ENCODE measurements at places on chromosomes 1 and 21.
A peak's percentile ranks its signal among the peaks of the same experiment; 100 is the strongest.

- DNase-seq = no peak
- H3K36me3 ChIP-seq = peaks cover 25% of the 10 kb centered on the region
- H3K27ac ChIP-seq = no peak overlapping the region
- no peaks in the 10 kb centered on the region for H3K4me1 ChIP-seq
- no peak overlapping the region for H3K4me3 ChIP-seq
These were observed 24.4 kb downstream of the RRAGC start for GRCh38 chr1:38834937-38835827.

GRCh38 chr1:55893155-55893554 lies 678.0 kb upstream of the USP24 start:
- H3K27me3 ChIP-seq = no peaks in the 10 kb centered on the region
- no peak overlapping the region for H3K4me3 ChIP-seq
- H3K4me1 ChIP-seq = no peaks in the 10 kb centered on the region
- no peaks in the 10 kb centered on the region for H3K36me3 ChIP-seq
- H3K27ac ChIP-seq = no peak overlapping the region
- DNase-seq = no peak

GRCh38 chr21:45404730-45405270 lies at the start of gene COL18A1:
Gene COL18A1, plus strand, starts transcription at chr21:45405165. Its CDS starts 66 bp downstream, at chr21:45405231.
- peaks cover 5% of the 10 kb centered on the region for H3K4me1 ChIP-seq
- H3K27me3 ChIP-seq = peaks cover 28% of the 10 kb centered on the region
- H3K27ac ChIP-seq = no peak within 1 kb of the TSS
- no peak for DNase-seq
- H3K4me3 ChIP-seq = peak within 1 kb of the TSS; percentile 44
- no peaks in the 10 kb centered on the region for H3K36me3 ChIP-seq

GRCh38 chr1:115067161-115067859 lies 22.0 kb downstream of the TSPAN2 start:
- DNase-seq = no peak
- no peaks in the 10 kb centered on the region for H3K36me3 ChIP-seq
- no peak overlapping the region for H3K4me3 ChIP-seq
- no peak overlapping the region for H3K27ac ChIP-seq

- H3K27me3 ChIP-seq = no peaks in the 10 kb centered on the region
- peaks cover 26% of the 10 kb centered on the region for H3K36me3 ChIP-seq
- peaks cover 5% of the 10 kb centered on the region for H3K4me1 ChIP-seq
These were observed 79.4 kb downstream of the CAPZB start for GRCh38 chr1:19405761-19406487.

- H3K4me3 ChIP-seq = no peak overlapping the region
- DNase-seq = no peak
- no peaks in the 10 kb centered on the region for H3K27me3 ChIP-seq
- H3K27ac ChIP-seq = no peak overlapping the region
- H3K4me1 ChIP-seq = no peaks in the 10 kb centered on the region
These were observed 621.4 kb downstream of the KIF26B start for GRCh38 chr1:245776139-245776538.

DNA sequence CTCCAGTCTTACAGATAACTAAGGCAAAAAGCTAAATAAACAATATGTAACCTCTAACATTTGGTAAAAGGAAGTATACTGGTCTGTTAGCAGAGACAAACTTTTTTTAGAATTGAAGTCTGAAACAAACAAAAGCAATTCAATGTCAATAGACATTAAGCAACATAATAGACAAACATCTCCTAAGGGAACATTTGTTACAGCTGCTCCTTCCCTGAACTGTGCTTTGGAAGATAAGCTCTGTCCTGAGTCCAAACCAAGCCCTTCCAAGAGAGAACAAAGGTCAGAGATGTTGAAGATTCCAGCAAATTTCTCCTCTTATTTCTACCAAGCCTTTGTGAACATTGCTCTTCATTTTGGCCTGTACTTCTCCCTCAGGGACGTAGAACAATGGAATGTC lies 25.3 kb downstream of the FMO2 start:
- no peaks in the 10 kb centered on the region for H3K27me3 ChIP-seq
- no peak for DNase-seq
- no peak overlapping the region for H3K4me3 ChIP-seq
- H3K27ac ChIP-seq = no peak overlapping the region
- no peaks in the 10 kb centered on the region for H3K4me1 ChIP-seq

GRCh38 chr1:63379583-63379982 lies 12.2 kb downstream of the ALG6 start:
- H3K36me3 ChIP-seq = peaks cover 10% of the 10 kb centered on the region
- no peaks in the 10 kb centered on the region for H3K27me3 ChIP-seq
- no peak overlapping the region for H3K27ac ChIP-seq
- no peak for DNase-seq

DNA sequence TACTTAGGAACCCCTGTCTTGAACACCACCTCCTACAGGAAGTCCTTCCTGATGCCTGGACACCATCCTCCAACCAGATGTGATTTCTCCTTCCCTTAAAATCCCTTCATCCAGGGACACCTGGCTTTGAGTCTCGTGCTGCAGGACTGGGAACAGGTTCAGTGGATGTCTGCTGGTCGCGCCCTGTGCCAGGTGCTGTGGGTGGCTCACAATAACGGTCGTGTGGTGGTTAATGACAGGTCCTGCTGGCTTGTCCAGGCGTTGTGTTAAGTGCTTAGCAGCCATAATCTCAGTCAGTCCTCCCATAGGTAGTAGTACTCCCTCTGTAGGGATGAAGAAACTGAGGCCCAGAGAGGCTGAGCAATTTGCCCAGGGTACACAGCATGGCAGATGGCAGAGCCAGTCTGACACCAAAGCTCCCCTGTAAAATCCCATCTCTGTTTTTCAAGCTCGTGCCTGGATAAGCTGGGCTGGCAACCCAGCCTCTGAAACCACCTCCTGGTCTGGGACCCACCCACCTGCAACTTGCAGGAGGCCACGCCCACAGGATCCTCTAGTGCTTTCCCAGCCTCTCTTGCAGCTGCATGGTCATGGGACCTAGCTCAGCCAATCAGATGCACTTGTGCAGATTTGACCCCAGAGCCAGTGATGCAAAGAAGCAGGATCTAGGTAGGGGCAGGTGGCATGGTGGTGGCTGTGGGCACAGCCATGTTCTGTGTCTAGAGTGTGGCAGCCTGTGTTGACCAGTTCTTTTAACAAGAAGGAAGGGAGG lies 106.0 kb upstream of the IFFO2 start:
- H3K36me3 ChIP-seq = no peaks in the 10 kb centered on the region
- no peaks in the 10 kb centered on the region for H3K4me1 ChIP-seq
- DNase-seq = no peak

DNA sequence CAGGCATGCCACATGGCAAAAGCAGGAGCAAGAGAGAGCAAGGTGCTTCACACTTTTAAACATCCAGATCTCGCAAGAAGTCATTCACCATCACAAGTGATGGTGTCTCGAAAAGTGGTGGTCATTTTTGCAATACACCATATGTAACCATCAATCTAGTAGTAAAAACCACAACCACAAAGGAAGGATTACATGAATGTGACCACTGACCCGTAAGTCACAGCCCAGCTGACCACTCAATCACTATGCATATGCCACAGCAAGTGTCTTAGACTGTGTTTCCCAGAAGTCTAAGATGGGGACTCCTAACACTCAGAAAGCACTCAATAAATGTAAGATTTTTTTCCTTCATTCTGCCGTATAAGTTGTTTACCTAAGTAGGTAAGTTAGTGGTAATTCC lies 76.9 kb downstream of the FH start:
- H3K4me1 ChIP-seq = no peaks in the 10 kb centered on the region
- H3K27ac ChIP-seq = no peak overlapping the region
- no peak for DNase-seq
- no peak overlapping the region for H3K4me3 ChIP-seq
- no peaks in the 10 kb centered on the region for H3K27me3 ChIP-seq
- no peaks in the 10 kb centered on the region for H3K36me3 ChIP-seq

DNA sequence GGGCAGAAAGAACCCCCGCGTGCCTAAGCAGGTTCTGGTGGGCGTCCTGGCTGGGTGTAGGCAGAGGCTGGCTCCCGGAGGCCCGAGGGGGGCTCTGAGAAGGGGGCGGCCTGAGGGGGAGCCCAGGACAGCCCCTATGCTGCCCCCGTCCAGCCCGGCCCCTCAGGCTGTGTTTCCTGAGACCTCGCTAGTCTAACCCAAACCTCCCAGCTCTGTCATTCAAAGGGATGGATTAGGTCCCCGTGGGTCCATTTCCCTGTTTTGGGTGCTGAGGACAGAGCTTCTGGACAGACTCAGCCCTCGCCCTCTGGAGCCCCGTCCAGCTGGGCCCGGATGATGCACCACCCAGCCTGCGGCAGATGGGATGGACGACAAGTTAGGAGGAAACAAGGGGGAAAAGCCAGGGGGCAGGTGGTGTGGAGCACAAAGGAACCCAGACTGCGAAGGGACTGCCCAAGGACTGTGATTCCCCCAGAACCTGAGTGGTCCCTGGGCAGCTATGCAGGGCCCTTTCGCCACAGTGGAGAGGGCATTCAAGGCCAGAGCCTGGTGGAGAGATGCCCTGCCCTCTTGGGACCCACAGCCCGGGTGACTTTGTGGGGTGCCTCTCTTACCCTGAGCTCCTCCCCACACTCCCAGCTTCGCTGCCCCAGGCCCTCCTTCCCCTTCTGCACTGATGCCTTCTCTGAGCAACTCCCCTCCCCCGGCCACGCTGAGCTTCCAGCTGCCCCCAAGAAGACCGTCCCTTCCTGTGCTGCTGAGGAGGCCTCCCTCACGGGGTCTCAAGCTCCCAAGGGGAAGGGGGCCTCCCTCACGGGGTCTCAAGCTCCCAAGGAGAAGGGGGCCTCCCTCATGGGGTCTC lies 2.8 kb downstream of the HES4 start:
- no peaks in the 10 kb centered on the region for H3K36me3 ChIP-seq
- H3K4me3 ChIP-seq = no peak overlapping the region
- H3K27me3 ChIP-seq = peaks cover 52% of the 10 kb centered on the region
- H3K27ac ChIP-seq = no peak overlapping the region
- peaks cover 43% of the 10 kb centered on the region for H3K4me1 ChIP-seq

GRCh38 chr1:43049481-43049880 lies 90.8 kb upstream of the SLC2A1 start:
- no peak overlapping the region for H3K4me3 ChIP-seq
- no peaks in the 10 kb centered on the region for H3K27me3 ChIP-seq
- no peak overlapping the region for H3K27ac ChIP-seq
- no peaks in the 10 kb centered on the region for H3K4me1 ChIP-seq

GRCh38 chr21:34962586-34963222 lies 86.4 kb downstream of the RUNX1 start:
- no peaks in the 10 kb centered on the region for H3K27me3 ChIP-seq
- H3K4me3 ChIP-seq = peak overlapping the region; percentile 4
- peaks cover 5% of the 10 kb centered on the region for H3K36me3 ChIP-seq
- no peak for DNase-seq

DNA sequence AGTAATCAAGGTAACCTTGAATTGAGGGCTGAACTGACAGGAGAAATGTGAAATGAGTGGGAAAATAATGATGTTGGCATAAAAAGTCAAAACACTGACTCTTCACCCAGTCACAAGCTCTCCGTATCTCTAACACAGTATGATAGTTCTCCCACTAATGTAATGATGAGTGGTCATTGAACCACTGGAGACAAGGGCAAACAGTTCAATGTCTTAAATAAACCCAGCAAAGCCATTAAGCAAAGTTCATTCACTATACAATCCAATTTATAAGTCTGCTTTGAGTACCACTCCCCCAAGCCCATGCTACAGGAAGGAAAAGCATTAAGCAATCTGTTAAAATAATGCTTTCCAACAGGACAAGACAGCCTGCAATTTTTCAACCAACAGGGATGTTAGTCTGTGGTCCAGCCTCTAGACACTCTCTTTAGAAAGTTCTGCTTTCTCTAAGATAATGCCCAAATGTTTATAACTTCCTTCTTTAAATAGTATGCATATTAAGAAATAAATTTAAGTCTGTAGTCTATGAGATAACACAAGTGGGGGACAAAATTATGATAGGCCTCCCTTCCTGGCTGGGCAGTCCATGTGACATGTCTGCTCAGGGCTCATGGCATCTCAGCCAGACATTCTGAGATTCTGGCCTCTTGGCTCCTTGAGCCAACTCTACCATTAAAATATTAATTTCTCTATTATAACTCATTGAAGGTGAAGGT lies 25.5 kb upstream of the DDAH1 start:
- no peak for DNase-seq
- H3K27me3 ChIP-seq = no peaks in the 10 kb centered on the region
- H3K36me3 ChIP-seq = no peaks in the 10 kb centered on the region
- no peak overlapping the region for H3K27ac ChIP-seq
- no peak overlapping the region for H3K4me3 ChIP-seq
- H3K4me1 ChIP-seq = no peaks in the 10 kb centered on the region

DNA sequence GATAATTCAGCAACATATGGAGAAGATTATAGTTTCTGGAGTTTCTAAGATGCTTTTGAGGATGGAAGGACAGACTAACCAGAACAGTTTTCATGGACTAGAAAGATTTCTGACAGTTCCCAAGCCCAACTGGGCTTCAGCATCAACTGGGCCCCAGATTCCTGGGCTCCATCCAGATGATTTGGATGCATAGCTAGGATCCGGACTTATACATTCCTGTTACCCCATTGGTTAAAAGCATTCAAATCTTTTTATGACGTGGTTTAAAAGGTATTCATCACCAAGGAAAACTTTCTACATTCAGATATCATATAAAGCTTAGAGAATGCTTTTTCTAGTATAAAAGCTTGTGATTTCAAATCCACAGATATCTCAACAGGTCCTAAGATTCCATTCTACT lies 29.7 kb downstream of the TSHB start:
- H3K27ac ChIP-seq = no peak overlapping the region
- H3K36me3 ChIP-seq = no peaks in the 10 kb centered on the region
- DNase-seq = no peak
- H3K27me3 ChIP-seq = no peaks in the 10 kb centered on the region
- peaks cover 19% of the 10 kb centered on the region for H3K4me1 ChIP-seq

DNA sequence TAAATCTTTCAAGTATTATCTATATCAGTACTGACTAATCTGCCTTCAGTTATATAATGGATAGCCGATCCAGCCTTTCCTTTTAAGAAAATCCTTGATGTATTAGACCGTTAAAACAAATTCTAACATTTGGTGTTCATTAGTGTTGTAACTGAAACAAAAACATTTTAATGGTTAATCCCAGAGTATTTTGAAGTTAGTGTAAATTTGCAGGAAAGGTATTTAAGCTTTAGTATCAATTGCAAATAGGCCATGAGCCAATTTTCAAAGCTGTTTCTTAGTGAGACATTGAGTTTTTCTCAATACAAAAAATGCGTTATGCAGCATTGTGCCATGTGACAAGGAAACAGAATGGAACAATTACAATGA lies 29.6 kb downstream of the DISP1 start:
- H3K27me3 ChIP-seq = no peaks in the 10 kb centered on the region
- H3K4me1 ChIP-seq = no peaks in the 10 kb centered on the region
- no peaks in the 10 kb centered on the region for H3K36me3 ChIP-seq

GRCh38 chr1:79817031-79817560 lies 810.6 kb upstream of the ADGRL4 start:
- H3K36me3 ChIP-seq = no peaks in the 10 kb centered on the region
- no peak overlapping the region for H3K27ac ChIP-seq
- H3K27me3 ChIP-seq = no peaks in the 10 kb centered on the region
- no peak overlapping the region for H3K4me3 ChIP-seq

DNA sequence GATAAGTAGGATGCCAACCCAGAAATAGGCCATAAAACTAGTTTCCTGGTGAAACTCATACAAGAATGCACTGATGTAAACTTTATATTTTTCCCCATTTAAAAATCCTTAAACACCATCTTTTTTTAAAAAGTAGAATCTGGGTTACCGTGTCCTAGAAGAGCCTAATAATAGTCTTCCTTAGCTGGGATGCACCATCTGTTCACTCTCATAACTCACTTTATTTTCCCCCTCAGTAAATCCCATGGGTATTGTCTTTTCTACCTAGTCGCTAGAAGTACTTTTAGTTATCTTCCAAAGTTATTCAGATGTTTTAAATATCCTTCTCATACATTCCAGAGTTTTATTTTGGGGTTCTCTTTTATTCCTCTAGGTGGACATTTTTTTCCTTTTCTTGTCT lies 250.2 kb downstream of the PLA2G4A start:
- no peak overlapping the region for H3K27ac ChIP-seq
- no peak for DNase-seq
- H3K36me3 ChIP-seq = no peaks in the 10 kb centered on the region
- no peaks in the 10 kb centered on the region for H3K27me3 ChIP-seq
- H3K4me1 ChIP-seq = no peaks in the 10 kb centered on the region
- H3K4me3 ChIP-seq = no peak overlapping the region

Measured in effector memory CD4-positive, alpha-beta T cell (primary cell).